ENCODE measurements at places on chromosomes 4 and X.
A peak's percentile ranks its signal among the peaks of the same experiment; 100 is the strongest.

GRCh38 chr4:30718021-30718542, 2.1 kb upstream of the PCDH7 start:
- DNase-seq: peak; percentile 20

GRCh38 chr4:127586922-127587571, 45.7 kb upstream of the INTU start:
- DNase-seq: peak; percentile 26

DNA sequence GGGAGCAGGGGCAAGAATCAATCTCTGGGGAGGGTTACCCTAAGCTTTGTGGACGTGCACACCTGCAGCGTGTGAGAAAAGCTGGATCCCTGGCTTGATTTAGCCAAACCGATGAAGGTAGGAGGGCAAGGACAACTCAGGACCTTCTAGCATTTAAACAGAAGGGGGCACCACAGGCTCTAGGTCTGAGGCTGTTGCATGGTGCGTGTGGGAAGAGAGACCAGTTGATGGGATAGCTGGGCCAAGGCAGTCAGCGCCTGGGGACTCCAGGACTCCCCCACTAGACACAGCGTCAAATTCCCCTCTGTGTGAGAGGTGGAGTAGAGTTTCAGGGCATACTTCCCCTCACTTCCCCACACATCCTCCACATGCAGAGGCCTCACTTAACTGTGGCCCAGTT, 4.3 kb downstream of the GABRQ start:
- DNase-seq: peak; percentile 12

DNA sequence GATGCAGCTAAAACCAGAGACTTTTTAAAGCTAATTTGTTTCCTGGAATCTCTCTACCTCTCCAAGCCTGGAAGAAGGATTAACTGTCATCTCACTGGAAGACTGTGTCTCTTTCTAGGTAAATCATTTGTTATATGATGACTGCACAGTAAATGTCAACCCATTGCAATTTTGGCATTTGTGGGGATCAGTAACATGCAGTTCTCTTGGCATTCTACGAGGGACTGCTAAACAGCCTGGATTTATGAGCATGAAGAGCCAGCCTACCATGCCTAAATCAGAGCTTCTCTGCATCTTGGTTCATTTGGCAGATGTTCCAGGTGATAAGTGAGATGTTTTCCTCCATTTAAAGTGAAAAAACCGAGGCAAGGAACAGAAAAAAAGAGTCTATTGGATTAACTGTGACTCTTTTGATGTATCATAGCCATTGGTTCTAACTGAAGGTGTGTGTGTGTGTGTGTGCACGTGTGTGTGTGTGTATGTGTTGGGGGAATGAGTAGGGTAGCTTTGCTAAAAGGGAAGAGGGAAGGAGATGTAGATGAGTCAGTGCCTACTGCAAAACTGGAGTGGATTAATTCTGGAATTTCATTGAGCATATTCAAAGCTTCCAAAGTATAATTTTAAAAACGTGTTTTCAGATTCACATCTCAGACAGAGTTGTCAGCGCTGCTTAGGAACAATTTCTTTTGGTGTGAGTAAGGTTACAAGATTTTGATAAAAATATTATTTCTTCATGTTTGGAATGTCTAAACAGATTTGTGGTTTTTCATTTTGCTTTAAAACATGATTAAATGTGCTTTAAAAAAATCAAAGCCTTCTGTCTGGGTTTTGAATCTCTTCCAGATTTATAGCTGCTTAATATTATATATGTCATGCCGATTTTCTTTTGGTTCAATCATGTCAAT, 123.2 kb upstream of the LNX1 start:
- peak; percentile 84 for DNase-seq

GRCh38 chr4:98619180-98619579, 39.2 kb downstream of the TSPAN5 start:
- no peak for DNase-seq

- no peak for DNase-seq
Measured at GRCh38 chr4:158056689-158057245, 116.1 kb downstream of the GASK1B start.

- no peak for DNase-seq
Measured at GRCh38 chrX:44068043-44068442, 94.9 kb upstream of the NDP start.

- peak; percentile 85 for DNase-seq
Measured at GRCh38 chr4:112213856-112214255, 17.7 kb upstream of the AP1AR start.

DNA sequence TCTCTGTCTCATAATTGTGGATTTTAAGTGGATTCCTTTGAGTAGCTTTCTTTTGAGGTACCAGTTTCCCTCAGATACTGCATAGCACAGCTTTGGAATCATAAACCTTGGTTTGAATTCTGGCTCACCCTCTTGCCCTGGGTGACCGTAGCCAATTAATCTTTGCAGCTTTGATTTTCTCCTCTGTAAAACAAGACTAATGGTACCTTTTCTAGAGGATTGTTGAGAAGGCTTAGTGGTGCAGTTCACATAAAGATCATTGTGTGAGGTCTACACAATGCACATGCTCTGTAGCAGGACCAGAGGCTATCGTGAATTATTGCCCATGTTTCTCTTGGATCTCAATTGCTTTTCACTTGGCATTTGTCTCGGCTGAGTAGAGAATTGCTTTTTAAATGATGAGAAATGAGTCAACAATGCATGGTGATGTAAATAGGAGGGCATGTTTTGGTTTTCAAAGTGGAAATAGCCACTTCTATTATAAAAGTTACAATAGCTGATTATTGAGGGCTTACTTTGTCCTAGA, 47.9 kb downstream of the TMEM131L start:
- DNase-seq: peak; percentile 85

- no peak for DNase-seq
Measured at GRCh38 chr4:26826721-26827120, 33.9 kb upstream of the STIM2 start.

DNA sequence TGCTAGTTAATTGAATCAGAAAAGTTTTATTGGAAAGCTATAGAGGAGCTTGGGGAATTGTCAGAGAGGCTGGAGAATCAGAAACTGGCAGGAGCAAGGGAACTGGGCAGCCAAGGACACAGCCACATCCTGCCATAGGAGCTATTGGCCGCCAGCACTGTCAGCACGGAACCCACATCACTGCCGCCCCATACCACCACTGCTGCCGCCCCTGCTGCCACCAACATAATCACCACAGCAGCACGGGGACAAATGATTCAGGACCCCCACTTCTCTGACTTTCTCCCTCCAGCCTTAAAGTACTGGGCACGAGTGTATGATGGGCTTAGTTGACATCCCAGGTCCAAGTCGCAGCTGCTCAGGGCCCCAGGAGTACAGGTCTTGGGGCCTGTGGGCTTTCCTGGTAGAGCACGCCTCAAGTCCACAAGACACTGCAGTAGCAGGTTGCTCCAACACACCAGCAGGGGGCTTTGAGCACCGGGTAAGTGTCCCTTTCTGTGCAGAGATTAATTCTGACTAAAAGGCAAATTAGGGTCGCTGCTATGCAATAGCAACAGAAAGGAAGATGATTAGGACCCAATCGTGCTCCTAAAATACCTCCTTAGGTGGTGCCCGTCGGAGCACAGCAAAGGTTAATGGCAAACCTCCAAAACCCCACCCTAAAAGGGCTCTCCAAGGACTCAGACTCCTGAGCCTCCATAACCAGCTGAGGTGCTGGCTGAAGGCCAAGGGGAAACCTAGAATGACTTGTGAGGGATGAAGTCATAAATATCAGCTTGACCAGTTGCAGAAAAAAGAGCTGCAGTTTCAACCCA, 6.9 kb downstream of the PJA1 start:
- peak; percentile 54 for DNase-seq
